ENCODE measurements at places on chromosomes 5 and 9. TPM values are rescaled to one million over a fixed set of nuclear protein-coding genes. Genes with fewer than 3 reads are reported as not detected.

Gene ZFP2
- 3.4 TPM for total RNA-seq

Gene ADAMTS6
- total RNA-seq = 8.2 TPM

Gene INSYN2B
- total RNA-seq = 0.35 TPM

Gene CDKN2A
- total RNA-seq = not detected

Gene RNF208
- total RNA-seq = 10.1 TPM

Gene ARID3C
- total RNA-seq = not detected

Gene TBCA
- total RNA-seq = 305 TPM

Gene NUTM2G
- total RNA-seq = not detected

Gene CCL27
- 0.86 TPM for total RNA-seq

Gene CSF1R
- total RNA-seq = not detected

Gene KCNV2
- not detected for total RNA-seq
